ENCODE measurements at places on chromosomes 5 and 9.

DNA sequence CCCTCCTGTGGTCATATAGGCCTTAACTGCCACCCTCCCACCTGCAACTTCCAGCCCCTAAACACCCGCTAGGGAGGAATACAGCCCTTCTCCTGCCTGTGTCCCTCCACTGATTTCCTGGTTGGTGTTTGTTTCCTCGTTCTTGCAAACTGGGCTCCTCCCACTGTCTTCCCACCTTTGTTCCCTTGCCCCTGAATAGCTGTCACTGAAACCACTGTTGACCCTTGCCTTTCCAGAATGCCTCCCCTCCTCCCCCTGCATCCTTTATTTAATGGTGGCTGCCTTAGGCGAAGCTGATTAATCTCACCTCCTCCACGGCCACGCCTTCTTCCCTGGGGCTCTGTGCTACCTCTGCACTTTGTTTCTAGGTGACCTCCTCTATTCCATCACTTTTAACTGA, 626.7 kb downstream of the BNC2 start:
- no peak for DNase-seq

- DNase-seq: peak; percentile 10
These were observed 2.8 kb downstream of the IL3 start for GRCh38 chr5:132063090-132063911.

DNA sequence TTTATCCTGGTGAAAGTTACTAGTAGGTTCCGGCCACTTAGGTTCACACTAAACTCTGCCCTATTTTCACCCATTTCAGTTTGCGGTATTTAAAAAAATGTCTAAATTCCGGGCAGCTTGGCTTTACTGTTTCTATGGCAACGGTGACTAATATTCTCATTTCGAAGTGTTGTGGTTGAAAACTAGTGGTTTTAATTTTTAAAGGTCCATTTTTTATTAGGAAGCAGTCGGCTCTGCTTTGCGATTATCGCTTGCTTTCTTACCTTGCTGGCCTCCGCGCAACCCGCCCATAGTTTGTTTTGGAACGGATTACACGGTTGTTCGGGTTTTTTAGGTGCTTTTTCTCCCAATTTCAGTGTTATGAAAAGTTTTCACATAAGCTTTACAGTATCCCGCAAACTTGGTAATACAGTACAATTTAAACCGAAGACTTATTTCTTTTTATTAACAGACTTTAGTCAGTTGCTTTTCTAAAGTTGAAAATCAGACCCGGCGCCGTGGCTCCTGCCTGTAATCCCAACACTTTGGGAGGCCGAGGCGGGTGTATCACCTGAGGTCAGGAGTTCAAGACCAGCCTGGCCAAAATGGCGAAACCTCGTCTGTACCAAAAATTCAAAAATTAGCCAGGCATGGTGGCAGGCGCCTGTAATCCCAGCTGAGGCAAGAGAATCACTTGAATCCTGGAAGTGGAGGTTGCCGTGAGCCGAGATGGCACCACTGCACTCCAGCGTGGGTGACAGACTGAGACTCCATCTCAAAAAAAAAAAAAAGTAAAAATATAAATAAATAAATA, 1.6 kb downstream of the KDM4C start:
- no peak for DNase-seq

GRCh38 chr9:117682955-117683710, 21.1 kb upstream of the TLR4 start:
- no peak for DNase-seq

- no peak for DNase-seq
These were observed 90.3 kb upstream of the SMC5 start for GRCh38 chr9:70168521-70168920.

DNA sequence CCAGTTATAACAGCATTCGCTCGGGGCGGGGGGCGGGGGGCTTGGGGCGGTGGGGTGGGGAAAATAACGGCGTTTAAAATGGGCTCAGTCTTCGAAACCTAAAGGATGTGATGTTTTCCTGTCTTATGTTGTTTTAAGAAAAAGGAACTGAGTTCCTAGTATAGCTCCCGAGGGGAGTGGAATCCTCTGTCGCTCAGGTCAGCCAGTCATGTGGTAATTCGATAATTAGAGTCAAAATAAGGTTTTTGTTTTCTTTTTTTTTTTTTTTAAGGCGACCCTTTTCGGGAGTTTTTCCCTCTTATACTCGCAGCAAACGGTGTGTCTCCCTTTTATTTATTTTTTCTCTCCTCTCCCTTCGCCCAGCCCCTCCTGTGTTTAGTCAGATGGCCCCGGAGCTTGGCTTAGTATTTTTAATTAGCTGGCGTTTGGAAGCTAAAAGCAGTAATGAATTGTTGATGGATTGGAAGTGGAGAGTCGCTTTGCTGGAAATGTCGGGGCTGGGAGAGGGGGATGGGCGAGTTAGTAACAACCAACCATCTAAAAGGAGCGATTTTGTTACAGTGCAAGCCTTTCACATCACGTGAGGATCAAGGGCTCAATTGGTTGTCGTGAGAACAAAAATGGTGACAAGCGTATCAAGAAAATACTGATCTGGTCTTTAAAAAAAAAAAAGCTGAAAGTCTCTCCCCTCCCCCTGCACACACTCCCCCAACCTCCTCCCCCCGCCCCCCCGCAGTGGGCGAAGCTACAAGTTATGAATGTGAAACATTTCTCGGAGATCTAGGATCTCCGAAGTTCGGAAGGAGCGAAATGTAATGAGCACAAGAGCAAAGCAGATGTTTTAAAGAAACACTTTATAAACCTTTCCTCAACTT, 714 bp upstream of the ZNF608 start:
- DNase-seq: peak; percentile 85

DNA sequence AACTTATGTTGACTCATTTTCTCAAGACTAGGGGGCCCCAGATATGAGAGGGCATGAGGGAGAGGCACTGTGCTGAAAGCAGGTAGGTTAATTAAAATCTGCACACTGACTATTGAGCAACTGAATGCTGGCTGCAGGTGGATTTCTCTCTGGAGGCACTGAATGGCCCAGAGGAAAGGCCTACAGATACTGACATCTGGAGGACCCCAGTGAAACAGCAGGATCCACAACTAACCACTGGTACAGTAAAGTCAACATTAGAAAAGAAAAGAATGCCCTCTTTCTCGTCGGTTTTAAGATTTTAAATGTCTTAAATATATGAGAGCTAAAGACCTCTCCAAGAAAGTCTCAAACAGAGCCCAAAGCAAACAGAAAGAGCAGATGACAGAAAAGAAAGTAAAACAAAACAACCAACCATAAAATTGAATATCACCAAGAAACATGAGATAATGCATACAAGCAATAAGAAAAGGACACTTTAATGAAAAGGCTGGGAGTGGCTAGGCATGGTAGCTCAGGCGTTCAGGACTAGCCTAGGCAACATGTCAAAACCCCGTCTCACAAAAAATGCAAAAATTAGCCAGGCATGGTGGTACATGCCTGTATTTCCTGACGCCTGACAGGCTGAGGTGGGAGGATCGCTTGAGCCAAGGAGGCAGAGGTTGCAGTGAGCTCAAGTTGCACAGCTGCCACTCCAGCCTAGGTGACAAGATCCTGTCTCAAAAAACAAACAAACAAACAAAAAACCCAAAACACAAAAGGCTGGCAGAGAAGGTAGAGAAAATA, 43.3 kb downstream of the PUM3 start:
- DNase-seq: no peak

GRCh38 chr9:124789531-124789930, 12.6 kb downstream of the OLFML2A start:
- no peak for DNase-seq

DNA sequence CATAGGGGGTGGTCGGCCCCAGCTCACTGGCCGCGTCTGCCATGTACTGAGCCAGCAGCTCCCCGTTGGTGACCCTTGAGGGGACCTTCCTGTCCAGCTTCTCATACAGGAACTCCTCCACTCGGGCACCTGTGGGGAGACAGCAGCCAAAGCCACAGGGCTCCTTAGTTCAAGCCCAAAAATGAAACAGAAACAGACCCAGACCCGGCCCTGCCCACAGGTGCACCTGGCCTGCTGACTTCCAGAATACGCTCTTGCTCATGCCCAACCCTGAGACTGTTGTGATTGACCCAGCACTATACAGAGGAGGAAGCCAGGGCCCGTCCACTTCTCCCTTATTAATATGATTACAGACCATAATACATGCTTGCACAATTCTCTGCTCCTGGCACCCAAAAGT, 7.0 kb downstream of the SH3GLB2 start:
- no peak for DNase-seq

GRCh38 chr9:83665580-83666200, 42.1 kb downstream of the UBQLN1 start:
- no peak for DNase-seq

GRCh38 chr5:87155106-87155505, 112.6 kb upstream of the RASA1 start:
- DNase-seq: no peak

DNA sequence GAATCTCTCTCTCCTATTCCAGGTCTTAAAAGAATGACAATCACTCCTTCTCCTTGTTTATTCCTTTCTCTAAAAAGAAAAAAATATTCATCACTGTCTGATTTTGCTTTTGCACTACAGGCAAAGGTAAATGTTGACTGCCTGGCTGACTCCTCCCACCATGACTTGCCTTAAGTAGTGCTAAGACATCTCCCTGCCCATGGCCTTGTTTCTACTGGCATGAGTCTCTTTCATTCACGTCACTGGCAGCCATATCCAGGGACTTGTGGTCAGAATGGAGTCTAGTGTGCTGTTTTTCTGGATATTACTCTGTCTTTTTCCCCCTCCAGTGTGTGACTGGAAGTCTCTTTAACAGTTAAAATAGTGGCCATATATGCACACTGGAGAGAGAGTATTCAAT, 522.9 kb upstream of the DAB2 start:
- DNase-seq: no peak

DNA sequence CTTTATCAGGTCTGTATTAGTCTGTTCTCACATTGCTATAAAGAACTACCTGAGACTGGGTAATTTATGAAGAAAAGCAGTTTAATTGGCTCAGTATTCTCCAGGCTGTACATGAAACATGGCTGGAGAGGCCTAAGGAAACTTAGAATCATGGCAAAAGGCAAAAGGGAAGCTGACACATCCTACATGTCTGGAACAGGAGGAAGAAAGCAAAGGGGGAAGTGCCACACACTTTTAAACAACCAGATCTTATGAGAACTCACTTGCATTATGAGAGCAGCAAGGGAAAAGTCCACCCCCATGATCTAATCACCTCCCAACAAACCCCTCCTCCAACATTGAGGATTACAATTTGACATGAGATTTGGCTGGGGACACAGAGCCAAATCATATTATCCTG, 132.1 kb downstream of the PCSK1 start:
- no peak for DNase-seq

GRCh38 chr5:95007921-95008597, 276.8 kb downstream of the MCTP1 start:
- DNase-seq: no peak

GRCh38 chr5:54703133-54703532, 185.6 kb downstream of the SNX18 start:
- DNase-seq: no peak

DNA sequence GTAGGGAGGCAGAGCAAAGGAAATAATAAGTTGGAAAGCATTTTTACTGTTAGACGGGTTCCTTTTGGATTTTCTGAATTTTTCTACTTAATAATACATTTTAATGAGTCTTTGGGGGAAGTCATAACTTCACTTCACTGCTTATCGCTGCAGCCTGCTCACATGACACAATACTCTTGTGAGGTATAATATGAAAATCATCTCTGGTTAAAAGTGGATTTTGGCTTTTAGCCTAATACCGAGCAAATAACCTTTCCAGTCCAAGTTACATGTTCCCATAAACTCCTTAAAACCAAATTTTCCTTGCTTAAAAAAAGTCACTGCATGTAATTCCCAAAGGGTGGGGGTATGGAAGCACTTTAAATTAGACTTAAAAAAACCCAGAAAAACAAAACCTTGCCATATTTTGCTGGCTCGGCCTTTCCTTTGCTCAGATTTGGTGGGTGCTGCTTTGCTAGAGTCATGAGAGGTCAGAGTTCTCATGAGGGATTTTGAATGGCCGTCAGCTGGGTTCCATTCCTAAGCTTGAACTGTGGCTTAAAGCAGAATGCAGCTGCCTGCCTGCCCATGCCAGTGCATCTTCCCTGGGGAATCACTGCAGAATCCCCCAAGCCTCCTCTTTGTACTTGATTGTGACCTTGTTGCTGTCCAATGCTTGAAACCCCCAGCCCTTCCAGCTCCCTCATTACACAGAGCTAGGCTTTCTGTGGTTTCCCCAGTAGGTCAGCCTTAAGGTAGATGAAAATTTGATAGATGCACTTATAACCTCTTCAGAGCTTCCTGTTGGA, 331.8 kb downstream of the KDM4C start:
- DNase-seq: no peak

DNA sequence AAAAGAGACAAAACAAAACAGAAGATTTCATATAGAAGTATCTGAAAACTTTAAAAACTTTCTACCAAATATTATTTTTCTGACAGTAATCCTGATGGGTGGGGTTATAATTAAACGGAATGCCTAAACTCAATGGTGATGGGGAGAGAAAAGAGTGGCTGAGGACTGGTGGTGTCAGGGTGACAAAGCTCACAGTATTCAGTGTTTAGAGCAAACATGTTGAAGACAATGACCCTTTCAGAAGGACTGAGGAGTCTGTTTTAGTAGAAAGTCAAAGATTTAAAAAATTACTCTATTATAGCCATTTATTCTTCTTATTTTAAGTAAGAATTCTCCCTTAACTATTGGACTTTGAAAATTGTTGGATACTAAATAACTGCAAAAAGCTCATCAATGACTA, 1144.0 kb downstream of the TAF11L14 start:
- DNase-seq: no peak

DNA sequence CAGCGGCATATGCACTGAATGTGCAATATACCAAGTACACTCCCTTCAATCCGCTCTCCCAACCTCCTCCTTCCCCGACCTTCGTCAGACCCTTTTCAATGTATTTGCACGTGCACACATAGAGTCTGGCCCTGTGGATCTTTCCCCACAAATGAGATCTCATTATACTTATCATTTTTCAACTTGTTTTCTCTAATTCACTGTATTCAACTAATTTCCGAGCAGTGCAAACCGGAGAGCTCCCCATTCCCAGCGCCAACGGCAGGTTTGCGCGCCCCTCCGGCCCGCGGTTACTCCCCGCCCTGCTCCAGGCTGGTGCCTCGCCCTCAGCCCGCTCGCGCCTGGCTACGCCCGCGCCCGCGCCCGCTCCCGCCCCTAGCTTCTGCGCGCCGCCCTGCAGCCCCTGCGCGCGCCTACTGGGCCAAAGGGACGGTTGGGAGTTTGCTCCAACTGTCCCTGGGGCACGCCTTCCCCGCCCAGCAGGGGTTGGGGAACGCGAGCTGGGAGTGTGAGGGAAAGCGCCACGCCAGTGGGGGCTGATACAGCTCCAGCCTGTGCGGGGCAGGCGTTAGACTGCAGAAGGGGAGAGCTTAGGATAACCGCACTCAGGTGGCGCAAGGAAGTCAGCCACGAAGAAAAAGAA, 3.3 kb upstream of the CDC20B start:
- peak; percentile 9 for DNase-seq

GRCh38 chr9:121354141-121354540, 15.9 kb downstream of the STOM start:
- no peak for DNase-seq

GRCh38 chr5:65133477-65134110, 348.1 kb downstream of the ADAMTS6 start:
- no peak for DNase-seq
